ENCODE measurements at places on chromosomes 7 and 10. TPM values are rescaled to one million over a fixed set of nuclear protein-coding genes. Genes with fewer than 3 reads are reported as not detected.

PODXL gene
- total RNA-seq, result 2.7 TPM

KCND2 gene
- total RNA-seq, result 0.03 TPM

SYT15 gene
- total RNA-seq, result 0.65 TPM

DNA sequence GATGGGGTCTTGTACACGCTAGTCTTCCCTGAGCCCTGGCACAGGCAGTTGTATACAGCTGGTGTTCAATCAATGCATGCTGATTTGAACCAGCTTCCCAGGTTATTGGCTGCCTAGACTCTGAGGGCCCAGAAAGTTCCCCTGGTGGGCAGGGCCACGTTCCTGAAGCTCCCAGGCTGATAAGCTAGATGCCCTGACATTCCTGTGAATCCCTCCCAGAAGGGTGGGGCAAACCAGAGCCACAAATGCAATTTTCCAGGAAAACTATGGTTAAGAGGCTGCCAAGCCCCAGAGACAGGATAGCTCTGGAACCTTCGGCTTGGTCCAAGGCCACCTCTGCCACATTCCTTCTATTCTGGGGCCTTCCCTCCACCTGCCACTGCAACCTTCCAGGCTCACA is 78.2 kb downstream of the FAM53B start:
- DNase-seq, result no peak

GRCh38 chr10:29968585-29968984 is 90.8 kb downstream of the JCAD start:
- no peak for DNase-seq

- no peak for DNase-seq
Observed at GRCh38 chr10:79361726-79362397, 14.6 kb downstream of the PPIF start.

- no peak for DNase-seq
Observed at GRCh38 chr7:92669616-92670165, 79.5 kb upstream of the FAM133B start.

GRCh38 chr7:152660021-152660420 is 15.9 kb downstream of the XRCC2 start:
- DNase-seq, result no peak

GRCh38 chr10:43295436-43295835 is 28.6 kb upstream of the RASGEF1A start:
- no peak for DNase-seq
